HT1080 (cell line): ENCODE measurements at places on chromosomes 2 and 18. TPM values are rescaled to one million over a fixed set of nuclear protein-coding genes. Genes with fewer than 3 reads are reported as not detected.
A peak's percentile ranks its signal among the peaks of the same experiment; 100 is the strongest.

NAT8 gene
- total RNA-seq: not detected in 2 replicates

SRD5A2 gene
- not detected in 2 replicates for total RNA-seq

ANKRD30B gene
- not detected in 2 replicates for total RNA-seq

HRH4 gene
- not detected in 2 replicates for total RNA-seq

XRCC5 gene
- total RNA-seq: 378 and 390 TPM in 2 replicates

TUBB8B gene
- total RNA-seq: not detected in 2 replicates

DNA sequence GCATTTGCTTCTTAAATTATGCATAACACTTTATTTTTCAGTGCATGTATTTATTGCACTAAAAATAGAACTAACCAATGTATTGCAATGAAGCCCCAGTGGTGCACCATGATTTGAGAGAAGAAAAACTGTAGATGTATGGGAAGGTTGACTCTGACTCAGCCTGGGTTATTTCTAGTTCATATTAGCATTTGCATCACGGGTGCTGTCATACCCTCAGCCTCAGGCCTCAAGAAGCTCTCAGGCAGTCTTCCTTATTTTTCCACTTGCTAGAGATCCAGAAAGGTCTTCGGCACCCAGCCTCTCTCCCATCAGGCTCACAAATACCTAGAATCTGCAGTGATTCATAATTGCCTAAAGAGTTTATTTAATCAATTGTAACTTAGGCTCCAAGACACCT lies 148.0 kb downstream of the DNER start:
- DNase-seq: no peak

- DNase-seq: no peak
These were observed 1.0 kb downstream of the PLEK start for GRCh38 chr2:68366083-68366560.

DNA sequence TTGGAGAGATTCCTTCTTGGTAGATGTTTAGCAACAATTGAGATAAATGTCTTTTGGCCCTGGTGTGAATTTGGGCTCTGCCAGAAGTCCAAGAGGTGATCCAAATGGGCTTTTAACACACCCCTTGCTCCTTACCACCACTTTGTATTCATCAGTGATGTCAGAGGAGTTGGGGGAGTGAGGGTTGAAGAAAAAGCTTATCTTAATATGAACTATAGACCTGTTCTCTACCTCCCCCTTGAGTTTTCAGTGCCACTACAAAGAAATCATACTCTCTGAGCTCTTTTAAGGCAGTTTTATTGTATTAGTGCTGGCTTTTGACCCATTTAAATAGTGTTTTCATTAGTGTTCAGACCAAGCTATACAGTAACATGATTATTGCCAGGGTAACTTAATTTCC lies 229.1 kb downstream of the PHLPP1 start:
- DNase-seq: no peak

DNA sequence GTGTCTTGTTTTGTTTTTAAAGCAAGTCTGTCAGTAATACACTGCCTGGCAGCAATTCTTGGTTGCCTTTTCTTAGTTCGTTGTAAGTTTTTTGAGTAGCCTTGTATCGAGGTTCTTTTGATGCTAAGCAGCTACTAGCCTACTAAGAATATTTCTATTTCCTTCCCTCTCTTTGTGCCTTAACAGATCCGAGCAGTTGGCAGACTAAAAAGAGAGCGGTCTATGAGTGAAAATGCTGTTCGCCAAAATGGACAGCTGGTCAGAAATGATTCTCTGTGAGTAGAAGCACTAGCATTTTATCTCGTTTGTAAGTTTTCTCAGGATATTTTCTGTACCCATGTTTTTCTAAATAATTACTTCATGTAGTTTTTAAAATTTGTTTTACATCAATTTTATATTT lies 15.1 kb downstream of the MFF start:
- no peak for DNase-seq

DNA sequence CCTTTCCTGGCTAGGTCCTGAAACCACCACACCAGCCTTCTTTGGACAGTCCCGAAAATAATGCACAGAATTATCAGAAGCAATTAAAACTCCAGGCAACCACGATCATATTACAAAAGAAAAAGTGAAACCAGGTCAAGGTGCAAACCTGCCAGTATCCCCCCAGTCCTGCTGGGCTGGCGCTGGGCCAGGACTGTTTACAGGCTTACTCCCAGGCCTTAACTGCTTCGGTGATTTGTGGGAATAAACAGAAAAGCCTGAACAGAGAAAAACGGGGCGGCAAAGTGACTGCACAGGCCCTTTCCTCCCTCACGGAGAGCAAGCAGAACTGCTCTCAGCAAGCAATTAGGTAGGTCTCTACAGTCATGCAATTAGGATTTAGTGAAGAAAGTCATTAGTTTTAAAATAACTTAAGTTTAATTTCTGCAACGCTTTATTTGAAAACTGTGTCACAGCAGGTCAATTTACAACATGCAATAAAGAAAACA lies 1.3 kb downstream of the HDAC4 start:
- peak; percentile 13 for DNase-seq

GRCh38 chr2:143284087-143284675 lies 155.0 kb downstream of the ARHGAP15 start:
- no peak for DNase-seq

DNA sequence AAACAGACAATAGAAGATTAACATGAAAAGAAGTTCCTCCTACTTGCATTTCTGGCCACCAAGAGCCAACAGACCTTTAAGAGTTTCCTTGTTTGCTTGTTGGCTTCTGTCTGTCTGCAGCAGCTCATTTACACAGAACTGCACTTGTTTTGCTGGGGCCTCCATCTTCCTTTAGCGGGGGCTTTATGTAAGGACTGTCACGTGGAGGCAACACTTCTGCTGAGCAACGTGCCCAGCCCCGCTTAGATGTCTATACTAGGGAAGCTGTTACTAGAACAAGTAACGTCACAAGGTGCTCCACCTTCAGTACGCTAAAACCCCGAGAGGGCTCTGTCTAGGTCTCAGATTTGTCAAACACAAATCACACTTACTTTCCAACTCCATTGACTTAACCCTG lies 104.3 kb upstream of the PXDN start:
- no peak for DNase-seq

DNA sequence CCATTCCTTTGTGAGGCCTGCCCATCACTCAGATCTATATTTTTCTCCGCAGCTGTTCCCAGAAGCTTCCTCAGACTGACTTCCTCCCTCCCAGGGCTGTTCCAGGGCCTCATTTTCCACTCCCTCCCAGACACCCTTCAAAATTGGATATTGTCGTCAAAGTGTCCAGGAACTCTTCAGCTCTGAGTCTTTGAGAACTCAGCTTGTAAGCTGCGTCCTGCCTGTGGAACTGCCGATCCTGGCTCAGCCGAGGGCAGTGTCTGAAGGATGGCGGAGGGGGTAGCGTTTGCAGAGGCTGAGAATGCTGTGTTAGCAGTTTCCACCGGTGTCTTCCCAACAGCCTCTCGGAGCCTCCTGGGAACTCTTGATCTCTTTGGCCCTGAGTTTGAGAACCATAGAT lies 27.1 kb downstream of the NCK2 start:
- DNase-seq: no peak

GRCh38 chr2:17752246-17752645 lies 1.4 kb downstream of the SMC6 start:
- no peak for DNase-seq

GRCh38 chr2:17709897-17710296 lies 43.7 kb downstream of the SMC6 start:
- no peak for DNase-seq

DNA sequence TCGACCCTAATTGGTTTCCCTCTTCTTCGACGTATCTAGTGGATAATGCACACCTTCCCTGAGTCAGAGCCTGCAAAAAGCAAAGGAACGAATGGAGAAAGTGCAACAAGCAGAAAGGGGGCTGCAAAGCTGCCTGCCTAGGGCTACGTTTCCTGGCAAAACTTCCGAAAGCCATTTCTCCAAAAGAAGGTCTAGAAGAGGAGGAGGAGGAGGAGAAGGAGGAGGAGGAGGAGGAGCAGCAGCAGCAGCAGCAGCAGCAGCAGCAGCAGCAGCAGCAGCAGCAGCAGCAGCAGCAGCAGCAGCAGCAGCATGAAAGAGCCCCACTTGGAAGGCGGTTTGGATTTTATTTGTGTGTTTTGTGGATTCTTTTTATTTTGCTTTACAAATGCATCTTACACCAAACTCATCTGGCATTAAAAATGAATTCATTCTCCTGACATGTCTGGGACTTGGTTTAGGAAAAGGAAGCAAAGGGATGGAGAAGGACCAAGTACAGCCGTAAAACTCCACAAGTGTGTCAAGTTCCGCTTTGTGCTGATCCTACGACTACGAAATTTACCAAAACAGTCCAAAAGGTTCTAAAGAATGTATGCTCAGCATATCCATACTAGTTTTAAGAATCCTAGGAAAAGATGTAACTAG lies 2.0 kb downstream of the TCF4 start:
- peak; percentile 10 for DNase-seq

- no peak for DNase-seq
These were observed 104.5 kb downstream of the COL6A3 start for GRCh38 chr2:237309416-237309815.

GRCh38 chr2:215793747-215794595 lies 219.4 kb downstream of the MREG start:
- DNase-seq: peak; percentile 96

- no peak for DNase-seq
These were observed 26.3 kb upstream of the TMEM182 start for GRCh38 chr2:102735416-102736109.

DNA sequence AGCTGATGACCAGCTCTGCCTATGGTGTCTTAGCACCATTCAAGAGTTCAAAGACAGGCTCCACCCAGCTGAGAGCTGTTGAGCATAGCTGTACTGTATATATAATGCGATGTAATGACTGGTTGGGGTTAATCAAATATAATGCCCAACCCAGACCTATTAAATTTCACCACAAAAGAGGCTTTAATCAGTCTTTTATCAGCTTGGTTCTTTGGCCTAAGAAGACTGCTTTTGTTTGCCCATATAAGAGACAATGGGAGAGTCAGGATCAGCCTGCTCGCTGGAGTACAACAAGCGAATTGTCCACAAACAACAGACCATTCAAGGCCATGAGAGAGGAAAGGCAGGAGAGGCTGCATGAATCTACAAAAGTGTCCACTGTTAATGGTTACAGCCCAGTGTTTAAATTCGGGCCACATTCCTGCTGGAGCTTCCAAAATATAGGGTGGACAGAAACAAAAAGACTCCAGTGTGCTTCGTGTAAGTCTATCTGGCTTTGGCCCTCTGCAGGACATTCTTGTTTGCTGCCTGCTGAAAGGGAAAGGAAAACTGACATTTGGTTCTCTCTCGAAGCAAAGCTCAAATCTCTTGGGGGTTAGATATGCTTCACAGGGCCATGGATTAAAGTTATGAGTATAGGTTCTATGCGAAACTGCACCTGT lies 299.0 kb upstream of the FBXO11 start:
- DNase-seq: no peak
